ENCODE measurements at places on chromosomes 4 and X.

DNA sequence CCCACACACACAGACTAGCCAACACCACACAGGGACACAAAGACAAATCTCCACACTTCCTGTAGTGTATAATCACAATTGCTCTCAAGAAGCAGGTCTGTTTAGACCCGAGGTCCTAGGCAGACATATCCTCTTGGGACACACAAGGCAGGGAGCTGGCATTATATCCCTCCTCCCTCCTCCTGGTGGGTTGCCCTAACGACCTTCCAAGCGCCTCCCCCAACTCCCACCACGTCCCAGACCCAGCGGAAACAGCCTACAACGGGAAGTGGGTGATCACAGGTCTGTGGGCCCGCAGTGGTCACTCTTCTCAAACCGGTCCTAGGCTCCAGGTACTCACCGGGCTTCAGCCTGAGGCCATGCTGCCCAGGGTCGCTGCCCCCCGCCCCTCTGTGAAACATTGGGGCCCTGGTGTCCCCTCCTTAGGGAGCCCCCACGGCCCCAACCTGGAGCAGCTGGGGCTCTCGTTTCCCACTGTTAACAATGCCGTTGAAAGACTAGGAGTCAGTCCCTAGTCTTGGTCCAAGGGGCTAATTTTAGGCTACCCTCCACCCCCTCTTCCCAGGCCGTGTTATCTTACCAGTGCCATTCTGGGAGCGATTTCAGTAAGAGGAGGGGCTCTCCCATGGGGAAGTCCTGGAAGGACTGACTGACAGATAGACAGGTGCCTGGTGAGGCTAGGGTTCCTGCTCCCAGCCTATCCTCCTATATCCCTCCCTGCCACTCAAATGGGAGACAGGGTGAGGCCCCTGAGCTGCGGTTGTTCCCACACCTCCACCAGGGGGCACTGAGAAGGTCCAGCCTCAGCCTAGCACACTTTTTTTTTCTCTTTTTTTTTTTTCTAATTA lies at the start of gene ASB12:
Gene ASB12, minus strand, starts transcription at position 485 of the 848 bp plus-strand sequence. CDS start 4,957 bp downstream, outside the sequence.
- DNase-seq: no peak

DNA sequence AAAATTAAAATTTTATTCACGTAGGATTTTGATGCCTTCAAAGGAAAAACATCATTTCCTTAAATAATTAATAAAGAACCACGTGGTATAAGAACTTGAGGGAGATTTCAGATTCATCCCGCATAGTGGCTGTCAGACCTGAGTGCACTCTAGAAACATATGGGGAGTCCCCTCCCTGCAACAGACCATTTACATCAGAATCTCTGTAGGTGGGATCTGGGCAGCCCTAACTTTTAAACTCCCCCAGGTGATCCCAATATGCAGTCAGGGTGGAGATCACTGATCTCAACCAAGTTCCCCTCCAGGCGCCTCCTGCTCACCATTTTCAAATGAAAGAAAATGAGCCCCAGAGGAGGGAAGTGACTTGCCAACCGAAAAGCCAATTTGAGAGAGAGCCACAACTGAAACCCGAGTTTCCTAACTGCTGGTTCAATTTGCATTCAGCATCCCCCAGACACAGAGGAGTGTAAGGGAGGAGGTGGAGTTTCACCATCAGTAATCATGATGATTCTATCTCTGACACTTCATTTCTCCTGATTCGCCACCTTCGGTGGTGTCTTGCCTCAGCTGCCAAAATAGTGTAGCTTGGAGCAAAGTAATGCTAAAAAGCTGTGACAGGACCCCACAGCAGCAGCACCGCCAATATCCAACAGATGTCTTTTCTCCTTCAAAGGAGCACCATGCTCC lies 11.4 kb downstream of the RNF150 start:
- DNase-seq: no peak

DNA sequence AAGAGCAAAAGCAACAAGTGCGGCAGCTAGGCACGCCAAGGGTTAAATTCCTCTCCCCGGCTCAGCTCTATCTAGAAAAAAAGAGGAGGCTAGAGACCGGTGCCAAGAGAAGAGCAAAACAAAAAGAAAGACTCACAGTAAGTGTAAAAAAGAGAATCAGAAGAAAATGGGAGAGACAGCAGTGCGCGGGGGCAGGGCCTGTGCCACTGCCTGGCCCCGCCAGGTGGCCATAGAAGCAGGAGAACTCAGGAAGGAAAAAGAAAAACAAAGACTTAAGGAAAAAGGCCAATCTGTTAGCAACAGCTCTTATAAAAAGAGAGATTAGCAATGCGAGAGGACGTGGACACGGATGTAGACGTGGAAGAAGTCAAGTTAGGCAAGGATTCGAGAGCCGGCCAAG lies 3.2 kb downstream of the ACOX3 start:
- no peak for DNase-seq

DNA sequence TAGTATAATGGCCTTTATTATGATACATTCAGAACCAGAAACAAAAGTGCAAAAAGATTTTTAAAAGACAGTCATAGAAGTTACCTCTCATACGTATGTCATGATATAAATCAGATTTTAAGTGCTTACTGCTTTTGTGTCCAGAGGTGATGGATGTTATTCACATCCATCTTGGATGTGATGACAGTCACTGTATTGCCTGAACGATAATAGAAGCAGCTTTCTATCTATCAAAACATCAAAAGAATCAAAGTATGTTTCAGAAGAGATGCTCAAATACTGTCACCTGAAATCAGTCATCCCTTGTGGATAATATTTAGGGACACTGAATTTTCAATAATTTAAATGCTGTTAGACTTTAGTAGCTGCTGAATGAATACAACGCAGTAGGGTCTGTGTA lies 26.8 kb upstream of the IL21 start:
- DNase-seq: no peak

DNA sequence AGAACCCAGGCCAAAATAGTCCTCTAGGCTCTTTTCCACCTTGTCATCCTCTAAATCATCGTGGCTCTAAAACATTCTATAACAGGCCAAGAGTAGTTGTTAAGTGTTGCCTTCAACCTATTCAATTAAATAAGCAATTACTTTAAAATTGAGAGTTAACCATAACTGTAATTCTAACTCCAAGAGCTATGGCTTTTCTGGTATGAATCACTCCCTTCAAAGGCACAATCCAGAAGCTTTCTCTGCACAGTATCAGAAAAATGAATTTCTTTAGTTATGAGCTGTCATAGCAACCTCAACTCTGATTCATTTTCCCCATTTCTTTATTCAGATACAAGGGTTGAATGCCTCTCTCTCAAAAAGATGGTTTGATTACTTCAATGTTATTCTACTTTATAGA lies 21.7 kb downstream of the INPP4B start:
- no peak for DNase-seq

- DNase-seq: peak; percentile 82
Measured at GRCh38 chr4:57119054-57119651, 9.0 kb upstream of the IGFBP7 start.

DNA sequence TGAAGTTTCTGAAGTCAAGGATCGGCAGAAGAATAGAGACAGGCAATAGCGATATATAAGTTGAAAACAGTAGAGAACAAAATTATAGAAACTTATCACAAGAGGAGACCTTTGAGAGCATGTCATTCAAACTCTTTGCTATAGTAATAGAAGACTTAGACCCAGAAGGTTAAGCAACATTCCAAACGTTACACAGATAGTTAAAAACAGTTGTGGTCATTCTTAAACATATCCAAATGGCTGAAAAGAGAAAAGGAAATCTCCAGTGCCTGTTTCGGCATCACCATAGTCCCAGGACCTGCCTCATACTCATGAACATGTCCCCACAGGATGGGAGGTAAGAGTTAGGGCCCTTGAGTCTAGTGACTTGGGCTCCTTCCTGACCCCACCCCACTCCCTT lies 258.1 kb upstream of the NOCT start:
- DNase-seq: no peak

Data from islet precursor cell (in vitro differentiated cells).